Stimulated activated naive B cell treated with anti-CD40 and anti-IgM and Interleukin-4, amounts not matched to agents 10 μg/mL and 1 μg/mL and 100 μg/mL, for 72 hours (primary cell): ENCODE measurements at places on chromosomes 5 and 9.
A peak's percentile ranks its signal among the peaks of the same experiment; 100 is the strongest.

DNA sequence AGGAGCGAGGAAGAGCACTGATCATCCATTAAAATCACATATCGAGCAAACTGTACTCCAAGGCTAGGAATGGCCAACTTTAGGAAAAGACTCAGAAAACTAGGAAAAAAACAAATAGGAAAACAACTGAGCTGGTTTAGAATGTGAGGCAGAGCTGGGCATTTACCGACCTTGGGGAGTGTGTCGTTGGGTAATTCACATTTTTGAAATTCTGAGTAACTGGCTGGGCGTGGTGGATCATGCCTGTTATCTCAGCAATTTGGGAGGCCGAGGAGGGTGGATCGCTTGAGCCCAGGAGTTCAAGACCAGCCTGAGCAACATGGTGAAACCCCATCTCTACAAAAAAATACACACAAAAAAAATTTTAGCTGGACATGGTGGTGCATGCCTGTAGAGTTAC, 70.1 kb downstream of the ZFAND5 start:
- DNase-seq: no peak
- no peak overlapping the region for H3K4me3 ChIP-seq
- H3K27me3 ChIP-seq: peaks cover 10% of the 10 kb centered on the region
- H3K27ac ChIP-seq: no peak overlapping the region
- peaks cover 2% of the 10 kb centered on the region for H3K36me3 ChIP-seq

DNA sequence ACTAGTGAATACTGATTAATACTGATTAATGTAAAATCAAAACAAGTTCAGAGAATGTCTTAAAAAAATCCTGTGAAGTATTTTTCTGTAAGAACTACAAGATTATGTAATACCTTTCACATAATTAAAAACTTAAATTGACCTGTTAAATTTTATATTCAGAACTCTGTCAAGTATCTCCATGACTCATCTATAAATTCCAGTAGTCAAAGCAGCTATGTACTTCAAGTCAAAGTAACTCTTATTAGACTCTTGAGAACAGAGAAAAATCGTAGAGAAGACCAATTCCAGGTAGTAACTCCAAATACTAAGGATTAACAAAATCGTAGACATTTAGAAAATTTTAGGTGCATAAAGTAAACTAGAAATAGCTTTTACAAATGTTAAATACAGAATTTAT, 77.1 kb downstream of the HOMER1 start:
- H3K27me3 ChIP-seq: no peaks in the 10 kb centered on the region
- no peak overlapping the region for H3K4me3 ChIP-seq
- peaks cover 2% of the 10 kb centered on the region for H3K36me3 ChIP-seq
- H3K27ac ChIP-seq: no peak overlapping the region

DNA sequence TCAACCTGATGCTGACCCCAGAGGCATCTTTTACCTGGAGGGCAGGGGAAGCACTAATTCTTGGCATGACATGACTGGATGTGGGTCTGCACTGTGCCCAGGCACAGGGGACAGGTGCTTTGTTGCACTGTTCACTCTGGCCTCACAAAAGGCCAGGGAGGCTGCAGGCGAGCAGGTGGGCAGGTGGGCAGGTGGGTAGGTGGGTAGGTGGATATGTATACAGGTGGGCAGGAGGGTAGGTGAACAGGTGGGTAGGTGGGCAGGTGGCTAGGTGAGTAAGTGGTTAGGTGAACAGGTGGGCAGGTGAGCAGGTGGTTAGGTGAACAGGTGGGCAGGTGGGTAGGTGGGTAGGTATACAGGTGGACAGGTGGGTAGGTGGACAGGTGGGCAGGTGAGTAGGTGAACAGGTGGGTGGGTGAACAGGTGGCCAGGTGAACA, 1.5 kb downstream of the PAEP start:
- H3K4me1 ChIP-seq: no peaks in the 10 kb centered on the region
- H3K36me3 ChIP-seq: no peaks in the 10 kb centered on the region
- DNase-seq: no peak
- H3K4me3 ChIP-seq: no peak overlapping the region

DNA sequence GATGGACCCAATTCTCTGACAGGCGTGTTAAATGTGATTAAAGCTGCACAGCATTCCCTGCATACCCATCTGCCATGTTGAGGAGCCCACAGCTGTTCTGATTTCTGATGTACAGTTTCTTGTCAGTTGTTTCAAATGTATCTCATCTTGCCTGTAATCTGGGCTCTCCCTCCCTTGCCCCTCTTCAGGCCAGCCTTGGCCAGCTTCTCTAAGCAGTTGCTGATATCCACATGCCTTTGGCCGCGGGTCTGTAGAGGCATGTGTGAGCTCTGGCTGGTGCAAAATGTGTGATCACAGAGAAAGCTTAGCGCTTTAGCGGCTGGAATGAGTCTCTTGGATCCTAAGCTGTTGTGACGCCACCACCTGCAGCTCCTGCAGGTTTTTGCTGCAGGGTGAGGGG, 332.0 kb downstream of the MLLT3 start:
- H3K4me1 ChIP-seq: peaks cover 11% of the 10 kb centered on the region
- no peaks in the 10 kb centered on the region for H3K36me3 ChIP-seq
- no peak overlapping the region for H3K27ac ChIP-seq
- H3K27me3 ChIP-seq: peaks cover 21% of the 10 kb centered on the region
- no peak for DNase-seq
- H3K4me3 ChIP-seq: no peak overlapping the region

- no peaks in the 10 kb centered on the region for H3K27me3 ChIP-seq
- peak overlapping the region; percentile 86 for H3K4me3 ChIP-seq
- H3K27ac ChIP-seq: peak overlapping the region; percentile 88
- H3K36me3 ChIP-seq: peaks cover 30% of the 10 kb centered on the region
- DNase-seq: peak; percentile 44
- H3K4me1 ChIP-seq: peaks cover 23% of the 10 kb centered on the region
These were observed 639 bp downstream of the EHMT1 start for GRCh38 chr9:137619240-137620047.

- peaks cover 45% of the 10 kb centered on the region for H3K36me3 ChIP-seq
- peaks cover 86% of the 10 kb centered on the region for H3K4me1 ChIP-seq
- no peak for DNase-seq
- no peak overlapping the region for H3K4me3 ChIP-seq
- H3K27me3 ChIP-seq: no peaks in the 10 kb centered on the region
These were observed 39.4 kb downstream of the NR3C1 start for GRCh38 chr5:143364061-143364460.

- no peak overlapping the region for H3K27ac ChIP-seq
- H3K36me3 ChIP-seq: no peaks in the 10 kb centered on the region
- DNase-seq: no peak
- no peak overlapping the region for H3K4me3 ChIP-seq
- H3K4me1 ChIP-seq: no peaks in the 10 kb centered on the region
These were observed 73.3 kb downstream of the SLCO4C1 start for GRCh38 chr5:102222772-102223171.

GRCh38 chr9:136997830-136998234, 1.5 kb upstream of the CLIC3 start:
- H3K4me3 ChIP-seq: peak overlapping the region; percentile 1
- H3K27ac ChIP-seq: peak overlapping the region; percentile 15
- peaks cover 18% of the 10 kb centered on the region for H3K36me3 ChIP-seq
- H3K4me1 ChIP-seq: peaks cover 62% of the 10 kb centered on the region
- peaks cover 22% of the 10 kb centered on the region for H3K27me3 ChIP-seq

GRCh38 chr9:794386-794785, 47.1 kb upstream of the DMRT1 start:
- no peaks in the 10 kb centered on the region for H3K27me3 ChIP-seq
- no peaks in the 10 kb centered on the region for H3K4me1 ChIP-seq
- H3K36me3 ChIP-seq: no peaks in the 10 kb centered on the region
- no peak for DNase-seq

GRCh38 chr5:60487476-60487875, 212.5 kb downstream of the DEPDC1B start:
- no peaks in the 10 kb centered on the region for H3K27me3 ChIP-seq
- no peak overlapping the region for H3K27ac ChIP-seq
- DNase-seq: no peak
- H3K4me3 ChIP-seq: no peak overlapping the region
- no peaks in the 10 kb centered on the region for H3K36me3 ChIP-seq

DNA sequence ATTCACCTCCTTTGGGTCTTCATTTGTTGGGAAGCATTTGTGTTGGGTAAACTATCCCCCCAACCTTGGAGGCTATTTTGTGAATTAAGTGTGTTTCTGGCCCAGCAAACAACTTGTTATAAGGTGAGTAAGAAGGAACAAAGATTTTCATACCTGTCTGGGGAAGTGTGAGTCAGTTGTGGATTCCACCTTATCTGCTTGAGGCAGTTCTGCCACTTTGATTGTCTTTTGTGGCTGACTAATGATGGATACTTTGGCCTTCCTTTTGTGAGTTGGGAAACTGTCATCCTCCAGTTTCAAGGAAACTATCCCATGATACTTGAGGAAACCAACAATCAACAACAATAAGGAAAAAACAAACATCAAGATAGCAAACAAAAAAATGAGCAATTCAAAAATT, 24.6 kb upstream of the CER1 start:
- H3K4me3 ChIP-seq: no peak overlapping the region
- H3K27ac ChIP-seq: no peak overlapping the region
- H3K36me3 ChIP-seq: no peaks in the 10 kb centered on the region
- no peak for DNase-seq
- H3K27me3 ChIP-seq: peaks cover 44% of the 10 kb centered on the region

- no peak overlapping the region for H3K27ac ChIP-seq
- no peak for DNase-seq
- H3K4me1 ChIP-seq: peaks cover 18% of the 10 kb centered on the region
- H3K27me3 ChIP-seq: peaks cover 36% of the 10 kb centered on the region
These were observed 47.5 kb upstream of the RNF20 start for GRCh38 chr9:101485924-101486692.

DNA sequence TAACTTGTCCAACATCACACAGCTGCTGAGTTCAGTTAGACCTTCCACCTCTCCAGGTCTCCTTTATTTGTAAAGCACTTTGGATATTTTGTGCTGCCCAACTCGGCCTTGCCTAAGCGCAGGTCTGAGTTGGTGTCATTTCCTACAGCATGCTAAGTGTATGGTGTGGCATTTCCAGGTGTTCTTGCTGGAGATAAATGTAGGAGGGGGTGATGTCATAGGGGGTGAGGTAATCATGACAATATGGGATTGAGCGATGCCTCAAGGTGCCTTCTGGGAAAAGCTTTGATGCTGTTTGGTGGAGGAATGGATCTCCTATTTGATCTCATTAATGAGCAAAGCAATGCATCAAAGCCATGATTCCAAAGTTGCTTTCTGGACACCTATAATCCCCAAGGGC, 32.3 kb upstream of the NEURL1B start:
- H3K4me3 ChIP-seq: no peak overlapping the region
- H3K27me3 ChIP-seq: peaks cover 18% of the 10 kb centered on the region
- DNase-seq: no peak
- no peaks in the 10 kb centered on the region for H3K4me1 ChIP-seq

DNA sequence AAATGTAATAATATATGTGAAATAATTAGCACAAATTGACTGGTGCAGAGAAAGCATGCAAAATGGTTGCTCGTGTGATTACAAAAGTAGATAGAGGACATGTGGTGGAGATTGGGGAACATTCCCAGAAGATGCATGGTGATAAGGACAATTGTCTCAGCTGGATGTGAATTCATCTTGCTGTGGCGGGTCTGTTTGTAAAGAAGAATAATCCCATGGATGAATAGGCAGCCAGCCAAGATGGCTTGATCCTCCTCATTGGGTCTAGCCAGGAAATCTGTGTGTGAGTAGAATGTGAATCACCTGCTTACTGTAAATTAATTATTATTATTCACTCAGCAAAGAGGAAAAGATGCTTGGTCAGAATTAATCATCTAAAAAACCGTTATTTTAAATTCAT, 12.6 kb upstream of the DPYSL3 start:
- no peak overlapping the region for H3K4me3 ChIP-seq
- no peaks in the 10 kb centered on the region for H3K4me1 ChIP-seq
- no peak overlapping the region for H3K27ac ChIP-seq
- H3K27me3 ChIP-seq: peaks cover 14% of the 10 kb centered on the region

- H3K4me1 ChIP-seq: no peaks in the 10 kb centered on the region
- DNase-seq: no peak
- no peak overlapping the region for H3K4me3 ChIP-seq
- no peak overlapping the region for H3K27ac ChIP-seq
These were observed 1185.4 kb upstream of the SEMA6A start for GRCh38 chr5:117759849-117760499.

- H3K4me3 ChIP-seq: no peak overlapping the region
- H3K27ac ChIP-seq: no peak overlapping the region
- no peaks in the 10 kb centered on the region for H3K27me3 ChIP-seq
- H3K36me3 ChIP-seq: no peaks in the 10 kb centered on the region
- DNase-seq: no peak
These were observed 98.1 kb upstream of the TLE4 start for GRCh38 chr9:79473704-79474103.

DNA sequence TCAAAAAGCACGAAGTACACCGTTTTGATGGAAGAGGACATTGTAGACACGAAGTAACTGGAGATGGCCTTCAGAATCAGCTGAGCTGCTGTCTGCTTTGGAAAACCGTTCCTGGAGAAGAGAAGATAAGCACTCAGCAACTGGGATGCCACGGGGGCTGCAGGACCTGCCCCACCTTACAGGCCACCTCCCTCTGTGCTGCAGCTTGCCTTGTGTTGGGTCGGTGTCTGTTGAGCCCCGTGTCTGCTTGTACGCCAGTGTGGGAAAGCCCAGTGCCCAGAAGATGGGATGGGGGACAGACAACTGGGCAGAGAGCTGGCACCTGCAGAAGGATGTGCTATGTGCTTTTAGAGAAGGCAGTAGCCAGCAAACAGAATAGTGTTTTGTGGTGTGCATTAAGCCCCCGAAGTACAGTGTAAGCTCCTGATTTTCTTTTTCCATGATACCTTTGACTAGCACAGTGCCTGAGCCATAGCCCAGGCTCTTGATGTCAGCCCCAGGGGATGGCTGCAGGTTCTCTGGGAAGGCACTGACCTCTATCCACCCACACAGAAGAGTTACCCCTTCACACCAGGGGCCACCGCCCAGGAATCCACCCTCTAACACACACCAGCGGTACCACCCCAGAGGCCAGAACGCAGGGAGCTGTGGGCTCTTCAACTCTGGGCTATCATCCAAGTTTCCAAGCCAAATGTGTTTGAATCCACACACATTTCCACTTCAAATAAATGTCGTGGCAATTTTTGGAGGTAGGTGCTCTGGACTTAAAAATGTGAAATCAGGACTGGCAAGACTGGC, 63.8 kb downstream of the MACROH2A1 start:
- no peaks in the 10 kb centered on the region for H3K27me3 ChIP-seq
- DNase-seq: peak; percentile 8
- peak overlapping the region; percentile 80 for H3K27ac ChIP-seq
- peaks cover 25% of the 10 kb centered on the region for H3K4me1 ChIP-seq

DNA sequence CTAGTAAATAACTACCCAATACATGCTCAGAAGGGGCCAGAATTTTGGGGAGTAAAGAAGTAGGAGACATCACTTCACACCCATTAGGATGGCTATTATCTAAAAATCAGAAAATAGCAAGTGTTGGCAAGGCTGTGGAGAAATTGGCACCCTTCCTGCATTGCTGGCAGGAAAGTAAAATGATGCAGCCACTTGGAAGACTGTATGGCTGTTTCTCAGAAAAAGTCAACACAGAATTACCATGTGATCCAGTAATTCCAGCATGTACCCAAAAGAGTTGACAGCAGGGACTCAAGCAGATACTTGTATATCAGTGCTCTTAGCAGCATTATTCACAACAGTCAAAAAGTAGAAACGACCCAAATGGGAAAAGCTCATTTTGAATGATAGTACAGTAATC, 107.6 kb downstream of the APBA1 start:
- H3K27ac ChIP-seq: no peak overlapping the region
- DNase-seq: no peak
- no peaks in the 10 kb centered on the region for H3K4me1 ChIP-seq
- H3K36me3 ChIP-seq: no peaks in the 10 kb centered on the region
- H3K4me3 ChIP-seq: no peak overlapping the region
